Right lobe of liver (tissue), 6 donors: ENCODE measurements at places on chromosomes 5 and 9. TPM values are rescaled to one million over a fixed set of nuclear protein-coding genes. Genes with fewer than 3 reads are reported as not detected.

The PRUNE2 gene
- total RNA-seq = 1.7 TPM

The FBLL1 gene
- 0.26 TPM for total RNA-seq

The SGCD gene
- total RNA-seq = 0.31 TPM

The FCN1 gene
- total RNA-seq = 3.5 TPM

The NTRK2 gene
- 0.38 TPM for total RNA-seq

The POMT1 gene
- 17.7 TPM for total RNA-seq

The FANCC gene
- total RNA-seq = 27.9 TPM

The UTP15 gene
- total RNA-seq = 13.6 TPM

GRCh38 chr5:154498591-154498990 lies 20.6 kb upstream of the HAND1 start:
- no peak for DNase-seq

DNA sequence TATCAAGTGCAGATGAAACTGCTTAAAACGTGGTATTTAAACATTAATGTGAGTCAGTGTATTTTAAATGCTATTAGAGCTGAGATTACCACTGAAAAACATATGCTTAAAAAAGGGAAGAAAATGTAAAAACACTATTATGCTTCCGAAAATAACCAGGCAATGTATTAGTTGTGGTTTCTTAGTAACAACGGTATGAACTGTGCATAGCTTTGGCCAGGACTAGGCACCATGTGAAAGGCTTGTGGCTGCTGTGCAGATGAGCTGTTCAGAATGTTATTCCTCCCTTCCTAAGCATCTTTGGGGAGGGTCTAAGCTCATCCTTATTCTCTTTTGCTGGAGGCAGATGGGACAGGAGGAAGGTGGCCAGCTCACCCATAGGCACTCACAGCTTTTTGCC lies 84.9 kb downstream of the NTRK2 start:
- no peak for DNase-seq

DNA sequence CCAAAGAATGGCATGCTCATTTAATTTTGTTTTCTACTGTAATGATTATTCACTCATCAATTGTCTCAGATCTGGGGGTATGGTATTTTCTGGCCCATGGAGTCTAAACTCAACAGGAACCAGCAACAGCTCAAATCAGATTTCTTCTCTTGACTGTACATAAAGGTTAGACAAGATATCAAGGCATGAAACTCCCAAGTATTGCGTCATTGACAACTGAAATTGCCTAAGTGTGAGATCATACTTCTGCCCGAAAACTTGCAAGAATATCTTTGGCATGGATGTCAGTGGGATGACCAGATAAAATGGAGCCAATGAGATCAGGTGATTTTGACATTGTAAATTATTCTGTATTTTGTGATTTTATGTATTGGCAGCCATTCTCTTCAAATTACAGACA lies 141.7 kb upstream of the STK32A start:
- DNase-seq = no peak

DNA sequence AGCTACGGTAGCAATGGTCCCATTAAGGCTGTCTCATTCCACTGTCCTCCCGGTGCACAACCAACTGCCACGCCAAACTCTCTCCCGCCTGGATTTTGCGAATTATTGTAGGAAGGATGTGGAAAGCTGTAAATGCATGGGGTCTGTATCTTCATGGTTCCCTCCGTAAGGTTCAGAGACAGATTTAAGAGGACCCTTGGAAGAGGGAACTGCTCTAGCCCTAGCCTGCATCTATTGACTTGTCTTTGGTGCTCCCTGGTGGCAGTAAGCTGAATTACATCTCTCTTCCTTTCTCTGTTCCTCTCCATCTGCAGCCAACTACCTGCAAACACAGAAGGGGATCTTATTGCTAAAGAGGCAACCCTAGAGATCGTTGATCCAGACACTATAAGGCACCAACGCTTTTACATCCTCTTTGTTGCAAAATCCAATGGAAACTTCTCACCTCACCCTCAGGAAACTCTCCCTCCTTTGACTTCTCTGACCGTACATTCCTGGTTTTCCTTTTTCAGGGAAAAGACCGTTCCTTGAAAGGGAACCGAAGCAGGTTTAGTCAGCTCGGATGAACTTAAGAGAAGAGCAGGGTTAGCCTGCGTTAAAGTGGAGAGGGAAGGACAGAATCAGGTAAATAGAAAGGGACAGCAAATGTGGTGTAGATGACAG lies 11.9 kb downstream of the CAPSL start:
- DNase-seq = peak; percentile 53

GRCh38 chr9:89642789-89643188 lies 38.0 kb downstream of the GADD45G start:
- DNase-seq = no peak

DNA sequence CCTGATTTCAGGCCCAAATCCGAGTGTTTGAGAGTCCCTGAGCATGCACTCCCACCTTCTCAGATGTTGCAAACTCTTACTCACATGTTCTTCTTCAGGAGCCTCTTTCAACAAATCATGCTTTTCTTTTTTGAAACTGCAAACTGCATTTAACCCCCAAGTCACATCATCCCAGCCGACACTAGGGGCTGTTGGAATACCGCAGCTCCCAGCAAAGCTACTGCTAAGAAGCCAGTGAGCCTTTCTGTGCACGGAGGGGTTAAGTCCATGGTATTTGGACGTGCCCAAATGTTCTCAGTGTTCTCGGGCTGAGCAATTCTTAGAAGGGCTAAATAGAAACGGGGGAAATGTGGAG lies 282.9 kb downstream of the NFIB start:
- DNase-seq = no peak

DNA sequence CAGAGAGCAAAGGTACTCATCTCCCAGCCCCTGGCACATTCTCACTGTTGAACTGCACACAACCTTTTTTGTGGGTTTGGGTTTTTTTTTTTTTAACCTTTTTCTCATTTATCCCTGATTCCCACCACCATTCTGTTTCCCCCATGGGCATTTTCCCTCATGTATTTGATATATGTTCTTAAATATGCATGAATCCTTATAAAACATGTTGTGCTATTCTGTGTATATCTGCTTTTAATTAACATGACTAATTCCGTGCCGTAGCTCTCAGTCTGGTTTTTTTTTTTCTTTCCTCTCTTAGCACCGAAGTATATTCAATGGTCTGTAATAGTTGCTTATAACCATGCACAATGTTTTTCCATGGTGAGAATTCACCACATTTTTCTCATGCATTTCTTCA lies 204.5 kb downstream of the RGS3 start:
- DNase-seq = no peak

GRCh38 chr5:25006237-25006636 lies 361.5 kb upstream of the CDH10 start:
- no peak for DNase-seq

GRCh38 chr5:126812199-126812570 lies 35.2 kb downstream of the LMNB1 start:
- DNase-seq = no peak
